ENCODE measurements at places on chromosomes 16 and 17.

DNA sequence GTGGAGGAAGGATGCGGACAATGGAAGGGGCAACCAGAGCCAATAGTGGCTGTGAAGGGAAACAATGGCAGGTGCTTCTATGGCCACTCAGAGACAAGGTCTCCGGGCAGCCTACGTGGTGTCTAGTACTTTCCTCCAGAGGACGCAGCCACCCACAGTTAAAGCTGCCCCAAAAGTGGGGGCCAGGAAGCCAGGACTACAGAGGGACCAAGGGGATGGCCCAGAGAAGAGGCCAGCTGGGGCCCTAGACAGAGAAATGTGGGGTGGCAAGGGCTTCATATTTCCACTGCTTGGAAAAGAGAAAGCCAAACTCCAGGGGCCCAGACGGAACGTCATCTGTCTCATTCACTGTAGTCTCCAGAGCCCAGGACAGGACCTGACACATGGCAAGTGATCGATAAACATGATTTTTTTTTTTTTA, 837 bp upstream of the PER1 start:
- no peak for DNase-seq

DNA sequence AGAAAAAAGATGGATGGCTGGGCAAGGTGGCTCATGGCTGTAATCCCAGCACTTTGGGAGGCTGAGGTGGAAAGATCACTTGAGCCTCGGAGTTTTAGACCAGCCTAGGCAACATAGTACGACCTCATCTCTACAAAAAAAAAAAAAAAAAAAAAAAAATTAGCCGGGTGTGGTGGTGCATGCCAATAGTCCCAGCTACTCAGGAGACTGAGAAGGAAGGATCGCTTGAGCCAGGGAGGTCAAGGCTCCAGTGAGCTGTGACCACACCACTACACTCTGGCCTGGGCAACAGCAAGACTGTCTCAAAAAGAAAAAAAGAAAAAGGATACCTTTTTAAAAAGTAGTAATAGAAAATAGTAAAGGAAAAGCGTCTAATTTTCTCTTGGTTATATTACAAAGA, 20.7 kb downstream of the ZNF652 start:
- DNase-seq = peak; percentile 61

- DNase-seq = no peak
These were observed 4.2 kb downstream of the ABHD15 start for GRCh38 chr17:29562615-29563014.

GRCh38 chr16:22380529-22380928, 6.1 kb upstream of the CDR2 start:
- DNase-seq = no peak

- DNase-seq = no peak
These were observed 333.6 kb downstream of the SHISA9 start for GRCh38 chr16:13234999-13235398.
